Putamen (tissue), 1 donor: ENCODE measurements at places on chromosomes 3 and 15.

GRCh38 chr3:46867550-46867898 is 4.3 kb upstream of the MYL3 start:
- peak; percentile 42 for DNase-seq

DNA sequence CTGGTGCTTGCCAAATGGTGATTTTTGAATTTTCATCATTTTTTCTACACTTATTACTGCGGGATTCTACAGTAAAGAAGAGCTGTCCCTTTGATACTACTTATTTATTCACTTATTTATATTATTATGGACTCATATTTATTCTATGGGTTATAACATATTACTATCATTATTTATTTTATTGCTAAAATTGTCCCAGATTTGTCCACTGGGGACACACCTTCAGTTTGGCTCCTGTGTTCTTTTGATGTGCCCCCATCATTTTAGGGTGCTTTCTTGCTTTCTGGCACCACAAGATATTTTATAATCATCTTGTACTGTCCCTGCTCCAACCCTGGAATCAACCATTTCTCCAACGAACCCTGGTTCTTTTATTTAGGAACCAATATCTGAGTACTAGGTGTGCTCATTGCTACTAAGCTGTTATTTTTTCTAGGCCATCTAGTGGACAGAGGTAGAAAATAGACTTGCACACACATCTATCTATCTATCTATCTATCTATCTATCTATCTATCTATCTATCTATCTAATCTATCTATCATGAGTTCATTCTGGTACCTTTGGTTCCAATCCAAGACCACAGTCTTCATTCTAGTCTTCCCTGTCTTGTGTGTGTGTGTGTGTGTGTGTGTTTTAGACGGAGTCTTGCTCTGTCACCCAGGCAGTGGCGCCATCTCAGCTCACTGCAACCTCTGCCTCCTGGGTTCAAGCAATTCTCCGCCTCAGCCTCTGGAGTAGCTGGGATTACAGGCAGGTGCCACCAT is 16.0 kb downstream of the SLC22A14 start:
- no peak for DNase-seq

- no peak for DNase-seq
Observed at GRCh38 chr3:100613721-100614390, 4.5 kb downstream of the ADGRG7 start.

- DNase-seq = peak; percentile 77
Observed at GRCh38 chr15:33581032-33581431, 270.3 kb downstream of the RYR3 start.

DNA sequence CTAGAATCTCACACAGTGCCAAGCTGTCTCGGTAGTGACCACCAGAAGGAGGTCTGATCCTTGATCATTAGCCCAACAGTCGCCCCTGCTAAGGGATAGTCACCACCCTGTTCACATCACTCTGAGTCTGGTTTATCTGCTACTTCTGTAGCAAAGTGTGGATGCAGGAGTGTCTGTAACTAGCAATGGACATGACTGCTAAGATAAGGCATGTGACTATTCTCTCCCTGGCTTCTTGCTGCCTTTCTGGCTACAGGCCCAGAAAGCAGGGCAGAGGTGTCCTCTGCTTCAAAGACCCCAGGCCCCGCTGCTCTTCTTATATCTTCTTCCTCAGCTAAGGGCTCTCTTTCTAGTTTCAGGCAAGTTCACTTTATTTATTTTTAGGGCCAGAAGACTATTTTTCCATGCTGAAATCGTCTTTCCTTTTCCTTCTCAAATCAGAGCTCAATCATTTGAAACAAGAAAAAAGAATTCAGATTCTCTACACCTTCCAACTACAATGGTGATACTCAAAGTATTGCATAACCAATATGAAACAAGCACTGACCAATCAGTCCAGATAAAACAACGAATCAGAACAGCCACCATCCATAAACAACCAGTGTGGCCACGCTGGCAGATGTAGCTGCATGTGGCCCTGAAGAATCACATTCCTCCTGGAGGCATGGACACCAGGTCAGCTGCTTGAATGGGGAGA is 8.0 kb upstream of the KNG1 start:
- DNase-seq = no peak

GRCh38 chr15:48222627-48223026 is 16.5 kb downstream of the SLC12A1 start:
- no peak for DNase-seq

DNA sequence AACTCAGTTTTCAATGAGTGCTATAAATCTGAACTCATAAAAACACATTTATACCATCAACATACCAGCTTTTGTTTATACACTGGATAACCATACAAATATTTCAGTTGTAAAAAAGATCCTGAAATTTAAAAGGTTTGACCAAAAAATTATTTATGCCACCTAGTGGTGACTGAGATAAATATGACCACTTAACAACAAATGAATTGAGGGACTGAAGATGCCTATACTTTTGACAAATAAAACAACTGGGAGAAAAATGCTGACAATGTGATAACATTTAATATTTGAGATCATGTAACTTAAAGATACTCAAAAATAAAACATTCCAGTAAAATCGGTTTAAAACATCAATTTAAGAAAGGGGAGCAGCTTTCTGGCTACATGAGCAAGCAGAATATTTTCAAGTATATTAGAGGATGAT is 30.4 kb downstream of the ATG3 start:
- DNase-seq = no peak

DNA sequence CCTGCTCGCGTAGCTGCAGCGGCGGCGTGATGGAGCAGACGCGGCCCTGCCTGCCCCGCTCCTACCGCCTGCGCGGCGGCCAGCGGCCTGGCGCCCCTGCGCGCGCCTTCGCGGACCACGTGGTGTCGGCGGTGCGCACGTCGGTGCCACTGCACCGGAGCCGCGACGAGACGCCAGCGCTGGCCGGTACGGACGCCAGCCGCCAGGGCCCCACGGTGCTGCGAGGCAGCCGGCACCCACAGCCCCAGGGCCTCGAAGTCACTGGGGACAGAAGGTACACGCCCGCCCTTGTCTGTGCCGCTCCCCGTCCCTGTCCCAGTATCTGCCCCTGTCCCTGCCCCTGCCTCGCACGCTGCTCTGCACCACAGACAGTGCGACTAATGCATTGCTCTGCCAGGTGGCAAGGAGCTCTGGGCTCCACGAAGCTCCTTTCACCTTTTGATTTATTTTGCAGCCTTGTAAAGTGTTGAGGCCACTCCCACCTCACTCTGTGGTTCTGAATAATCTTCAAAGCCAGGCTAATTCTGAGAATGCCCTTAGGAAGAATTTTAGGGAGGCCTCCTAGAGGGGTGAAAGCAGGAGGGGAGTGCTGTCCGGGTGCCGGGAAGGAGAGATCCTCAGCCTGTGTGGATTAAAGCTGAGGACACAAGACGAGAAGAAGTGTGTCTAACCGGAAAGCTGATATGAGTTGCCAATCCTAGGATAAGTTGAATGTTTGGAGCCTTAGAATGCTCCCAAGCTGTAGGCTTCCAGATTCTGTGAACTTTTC is 100.0 kb downstream of the THSD4 start:
- DNase-seq = no peak

DNA sequence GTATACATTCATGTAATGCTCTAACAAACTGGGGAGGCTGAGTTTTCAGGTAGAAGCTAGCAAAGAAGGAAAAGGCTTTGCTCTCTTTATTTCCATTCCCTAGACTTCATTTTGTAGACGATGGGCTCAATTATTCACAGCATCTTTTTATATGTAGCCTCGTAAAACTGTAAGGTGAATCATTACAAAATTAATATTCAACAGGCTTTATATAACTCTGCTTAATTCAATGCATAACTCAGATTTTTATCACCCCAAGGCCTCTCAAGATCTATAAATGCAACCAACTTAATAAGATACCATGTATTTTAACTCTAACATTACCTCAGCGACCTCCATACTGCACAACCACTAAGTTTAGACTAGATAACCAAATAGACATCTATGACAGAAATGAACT is 63.0 kb upstream of the FRMD4B start:
- DNase-seq = peak; percentile 62

GRCh38 chr3:52471371-52472238 is 16.2 kb downstream of the NISCH start:
- peak; percentile 39 for DNase-seq
